Placental pericyte (primary cell): ENCODE measurements at places on chromosomes 12 and 14. TPM values are rescaled to one million over a fixed set of nuclear protein-coding genes. Genes with fewer than 3 reads are reported as not detected.

The GXYLT1 gene
- total RNA-seq, result 8.8 and 18.9 TPM in 2 replicates

The JAG2 gene
- total RNA-seq, result 1.4 and 1.5 TPM in 2 replicates

The KRT73 gene
- not detected in 2 replicates for total RNA-seq

The LRFN5 gene
- 0.22 and 3.6 TPM in 2 replicates for total RNA-seq

The GPR33 gene
- not detected in 2 replicates for total RNA-seq

The FAM90A1 gene
- under 0.01 and 0.14 TPM in 2 replicates for total RNA-seq

The MYG1 gene
- 53.1 and 74.2 TPM in 2 replicates for total RNA-seq

The NOXRED1 gene
- total RNA-seq, result 0.22 TPM in 1 of 2 replicates, not detected in the other

The PAPOLA gene
- 100 and 140 TPM in 2 replicates for total RNA-seq

The NFATC4 gene
- 35.7 and 57.7 TPM in 2 replicates for total RNA-seq

The SLC25A21 gene
- under 0.01 and 1.4 TPM in 2 replicates for total RNA-seq

The TAS2R46 gene
- total RNA-seq, result 2.6 and 3.5 TPM in 2 replicates

The RFX4 gene
- total RNA-seq, result not detected in 2 replicates

The KRT7 gene
- 1.1 and 7.0 TPM in 2 replicates for total RNA-seq

The BMP4 gene
- total RNA-seq, result 18.9 and 29.1 TPM in 2 replicates

The HPD gene
- 0.22 TPM in 1 of 2 replicates, not detected in the other for total RNA-seq

The FGF23 gene
- total RNA-seq, result not detected in 2 replicates

The RNASE4 gene
- 2.9 and 7.0 TPM in 2 replicates for total RNA-seq

The IL22 gene
- not detected in 2 replicates for total RNA-seq

The GNB3 gene
- total RNA-seq, result 2.0 and 6.2 TPM in 2 replicates

The SLCO1B1 gene
- not detected in 2 replicates for total RNA-seq

The TESPA1 gene
- not detected in 2 replicates for total RNA-seq

The CIROP gene
- total RNA-seq, result not detected in 2 replicates

The VRTN gene
- not detected in 2 replicates for total RNA-seq

The PTPN21 gene
- total RNA-seq, result 11.6 and 14.5 TPM in 2 replicates

The RERG gene
- 0.72 and 0.88 TPM in 2 replicates for total RNA-seq

The SAMD15 gene
- 1.5 and 3.6 TPM in 2 replicates for total RNA-seq

The AMDHD1 gene
- total RNA-seq, result 0.14 and 0.22 TPM in 2 replicates

The KERA gene
- not detected in 2 replicates for total RNA-seq

The GPRC5D gene
- not detected in 2 replicates for total RNA-seq

The C12orf54 gene
- total RNA-seq, result not detected in 2 replicates

The PHC1 gene
- 20.9 and 38.7 TPM in 2 replicates for total RNA-seq

The SLC6A13 gene
- not detected in 2 replicates for total RNA-seq

The KRT78 gene
- total RNA-seq, result not detected in 2 replicates

The KLRC2 gene
- total RNA-seq, result not detected in 2 replicates
